Transverse colon (tissue), 4 donors: ENCODE measurements at places on chromosomes 6 and 20. TPM values are rescaled to one million over a fixed set of nuclear protein-coding genes. Genes with fewer than 3 reads are reported as not detected.

FAM83C gene
- total RNA-seq, result not detected

GRCh38 chr6:6390849-6391602 lies 70.6 kb upstream of the F13A1 start:
- H3K27me3 ChIP-seq, result no peaks in the 10 kb centered on the region
- no peak overlapping the region for H3K4me3 ChIP-seq
- no peaks in the 10 kb centered on the region for H3K36me3 ChIP-seq
- no peak overlapping the region for H3K27ac ChIP-seq
- no peaks in the 10 kb centered on the region for H3K4me1 ChIP-seq

MOXD1 gene
- total RNA-seq, result 16.3 TPM

- DNase-seq, result peak; percentile 41
- H3K27me3 ChIP-seq, result no peaks in the 10 kb centered on the region
- no peak overlapping the region for H3K4me3 ChIP-seq
- no peaks in the 10 kb centered on the region for H3K4me1 ChIP-seq
- H3K36me3 ChIP-seq, result no peaks in the 10 kb centered on the region
- peak overlapping the region; percentile 2 for H3K27ac ChIP-seq
Observed at GRCh38 chr6:16184129-16184528, 54.3 kb upstream of the GMPR start.

PI3 gene
- total RNA-seq, result 250 TPM

GRCh38 chr6:43945768-43946080 lies 175.7 kb downstream of the VEGFA start:
- no peak overlapping the region for H3K4me3 ChIP-seq
- H3K27ac ChIP-seq, result no peak overlapping the region
- H3K27me3 ChIP-seq, result no peaks in the 10 kb centered on the region
- DNase-seq, result no peak
- no peaks in the 10 kb centered on the region for H3K36me3 ChIP-seq

SIM1 gene
- not detected for total RNA-seq

DNA sequence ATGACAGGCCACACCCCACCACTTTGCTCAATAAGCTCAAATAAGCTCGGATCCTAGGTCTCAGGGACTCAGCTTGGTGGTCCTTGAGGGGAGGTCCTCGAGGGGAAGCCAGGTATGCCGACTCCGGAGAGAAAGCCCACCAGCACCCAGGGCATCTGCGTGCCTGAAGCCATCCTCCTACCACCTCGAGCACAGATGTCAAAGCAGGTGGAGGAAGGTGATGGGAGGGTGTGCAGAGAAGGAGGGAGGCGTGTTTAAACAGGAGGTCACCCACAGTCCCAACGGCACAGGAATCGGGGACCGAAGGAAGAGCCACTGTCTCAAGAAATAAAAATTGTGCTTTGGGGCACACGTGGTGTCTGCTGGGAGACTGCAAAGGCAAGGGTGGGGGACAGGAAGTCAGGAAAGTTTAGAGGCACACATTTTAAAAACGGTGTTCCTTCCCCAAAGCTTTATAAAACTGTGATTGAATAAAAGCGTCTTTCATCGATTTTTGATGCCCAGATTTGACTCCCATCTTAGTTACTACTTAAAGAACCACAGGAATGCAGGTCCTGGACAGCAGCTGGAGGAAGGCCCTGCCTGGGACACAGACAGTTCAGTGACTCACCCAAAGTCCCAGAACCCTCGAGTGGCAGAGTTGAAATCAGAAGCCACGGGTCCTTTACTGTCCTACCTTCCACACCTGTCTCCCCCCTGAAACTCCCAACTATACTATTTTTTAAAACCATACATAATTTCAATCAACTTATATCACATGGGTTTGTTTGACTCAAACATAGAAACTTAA lies 221.0 kb upstream of the PDE10A start:
- H3K27ac ChIP-seq, result no peak overlapping the region
- no peak for DNase-seq
- H3K4me1 ChIP-seq, result no peaks in the 10 kb centered on the region
- H3K4me3 ChIP-seq, result no peak overlapping the region

- H3K4me3 ChIP-seq, result no peak overlapping the region
- H3K27me3 ChIP-seq, result no peaks in the 10 kb centered on the region
- no peaks in the 10 kb centered on the region for H3K36me3 ChIP-seq
Observed at GRCh38 chr20:23869520-23869919, 10.0 kb downstream of the CST5 start.

GRCh38 chr6:2026133-2026532 lies 219.3 kb downstream of the GMDS start:
- no peaks in the 10 kb centered on the region for H3K27me3 ChIP-seq
- no peak overlapping the region for H3K27ac ChIP-seq
- H3K4me3 ChIP-seq, result no peak overlapping the region
- no peak for DNase-seq

PLEKHG1 gene
- 93.9 TPM for total RNA-seq

MACROD2 gene
- total RNA-seq, result 33.0 TPM

IRF4 gene
- 1.9 TPM for total RNA-seq

DNA sequence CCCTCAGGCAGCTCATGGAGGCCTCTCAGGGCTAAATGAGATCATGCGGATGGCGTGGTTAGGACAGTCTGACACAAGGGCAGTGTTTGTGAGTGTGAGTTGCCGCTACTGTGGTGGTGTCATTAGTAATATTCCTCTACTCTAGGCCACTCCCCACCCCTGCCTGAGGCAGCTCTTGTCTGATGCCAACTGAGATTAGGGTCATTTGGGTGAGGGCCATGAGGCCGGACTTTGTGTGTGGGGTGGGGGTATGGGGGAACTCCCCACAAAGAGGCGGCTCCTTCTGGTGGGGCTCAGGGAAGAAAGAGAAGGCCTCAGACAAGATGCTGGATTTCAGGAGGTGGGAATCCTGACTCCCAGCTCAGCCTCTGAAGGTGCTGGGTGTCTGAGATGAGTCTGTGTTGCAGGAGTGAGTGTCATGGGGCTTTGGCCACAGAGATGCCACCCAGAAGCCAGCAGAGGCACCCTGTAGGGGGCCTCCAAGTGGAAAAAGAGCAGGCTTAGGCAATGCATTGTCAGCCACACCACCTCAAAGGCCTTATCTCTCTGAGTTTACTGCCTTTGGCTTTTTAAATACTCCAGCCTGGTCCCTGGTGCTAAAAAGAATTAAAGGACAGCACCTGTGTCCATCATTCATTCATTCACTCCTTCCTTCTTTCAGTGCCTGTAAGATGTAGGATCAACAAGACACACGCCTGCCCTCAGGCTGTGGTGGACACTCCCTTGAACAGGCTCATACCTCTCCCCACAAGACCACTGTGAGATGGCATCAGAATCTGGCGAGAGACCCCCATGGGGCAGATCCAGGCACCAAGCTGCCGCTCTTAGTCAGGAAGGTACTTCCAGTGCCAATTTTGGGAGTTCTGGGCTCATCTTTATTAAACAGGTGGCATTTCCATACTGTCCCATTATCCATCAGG lies 175.2 kb downstream of the MRPL14 start:
- H3K4me1 ChIP-seq, result no peaks in the 10 kb centered on the region
- H3K36me3 ChIP-seq, result no peaks in the 10 kb centered on the region
- H3K27me3 ChIP-seq, result no peaks in the 10 kb centered on the region
- no peak overlapping the region for H3K4me3 ChIP-seq
- DNase-seq, result no peak
- H3K27ac ChIP-seq, result no peak overlapping the region

- H3K36me3 ChIP-seq, result no peaks in the 10 kb centered on the region
- no peak overlapping the region for H3K4me3 ChIP-seq
- no peaks in the 10 kb centered on the region for H3K27me3 ChIP-seq
- peak; percentile 88 for DNase-seq
- H3K4me1 ChIP-seq, result peaks cover 22% of the 10 kb centered on the region
Observed at GRCh38 chr6:4358414-4359107, 223.2 kb upstream of the ECI2 start.

CALHM6 gene
- 3.3 TPM for total RNA-seq

DNA sequence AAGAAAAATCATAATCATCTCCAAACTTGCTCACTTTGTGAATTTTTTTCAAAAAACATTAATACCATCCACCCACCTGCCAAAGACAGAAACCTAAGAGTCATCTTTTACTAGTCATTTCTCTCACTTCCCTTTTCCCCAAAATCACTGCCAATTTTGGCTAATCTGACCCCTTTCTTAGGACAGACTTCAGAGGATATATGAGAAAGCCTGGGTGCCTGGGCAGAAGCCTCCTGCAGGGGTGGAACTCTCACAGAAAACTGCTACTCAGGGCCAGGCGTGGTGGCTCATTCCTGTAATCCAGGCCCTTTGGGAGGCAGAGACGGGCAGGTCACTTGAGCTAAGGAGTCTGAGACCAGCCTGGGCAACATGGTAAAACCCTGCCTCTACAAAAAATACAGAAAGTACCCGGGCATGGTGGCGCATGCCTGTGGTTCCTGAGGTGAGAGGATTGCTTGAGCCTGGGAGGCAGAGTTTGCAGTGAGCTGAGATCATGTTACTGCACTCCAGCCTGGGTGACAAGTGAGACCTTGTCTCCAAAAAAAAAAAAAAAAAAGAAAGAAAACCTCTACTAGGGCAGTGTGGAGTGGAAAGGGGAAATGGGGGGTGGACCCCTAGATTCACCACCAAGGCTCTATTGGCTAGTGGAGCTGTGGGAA lies 3.8 kb downstream of the DEK start:
- H3K4me3 ChIP-seq, result no peak overlapping the region
- H3K27ac ChIP-seq, result peak overlapping the region; percentile 34
- no peaks in the 10 kb centered on the region for H3K27me3 ChIP-seq
- no peaks in the 10 kb centered on the region for H3K36me3 ChIP-seq
- DNase-seq, result no peak

BANF2 gene
- total RNA-seq, result not detected

GRCh38 chr20:44362466-44362940 lies 7.0 kb downstream of the HNF4A start:
- DNase-seq, result no peak
- H3K36me3 ChIP-seq, result no peaks in the 10 kb centered on the region
- H3K4me3 ChIP-seq, result no peak overlapping the region
- H3K27me3 ChIP-seq, result no peaks in the 10 kb centered on the region
- peaks cover 19% of the 10 kb centered on the region for H3K4me1 ChIP-seq

C6orf15 gene
- not detected for total RNA-seq

DNA sequence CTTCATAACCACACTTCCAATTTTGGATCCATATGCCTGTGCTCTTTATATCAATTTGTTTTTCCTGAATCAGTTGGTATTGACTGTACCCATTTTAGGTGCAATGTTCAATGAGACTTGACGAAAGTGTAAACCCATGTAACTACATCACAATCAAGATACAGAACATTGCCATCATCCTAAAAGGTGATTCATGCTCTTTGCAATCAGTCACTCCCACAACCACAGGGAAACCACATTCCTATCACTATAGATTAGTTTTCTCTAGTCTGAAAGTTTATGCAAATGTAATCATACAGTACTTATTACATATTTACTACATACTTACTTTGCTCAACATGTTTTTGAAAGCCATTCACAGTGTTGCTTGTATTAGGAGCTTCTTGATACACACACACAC lies 167.4 kb downstream of the ADGRG6 start:
- no peak overlapping the region for H3K27ac ChIP-seq
- no peaks in the 10 kb centered on the region for H3K36me3 ChIP-seq
- H3K4me1 ChIP-seq, result no peaks in the 10 kb centered on the region
- no peak for DNase-seq

FOXA2 gene
- total RNA-seq, result 10.5 TPM

HUS1B gene
- 3.7 TPM for total RNA-seq

GRCh38 chr6:80607811-80608391 lies 501.4 kb downstream of the BCKDHB start:
- DNase-seq, result no peak
- no peaks in the 10 kb centered on the region for H3K27me3 ChIP-seq
- H3K4me1 ChIP-seq, result no peaks in the 10 kb centered on the region

GRCh38 chr6:91031581-91031980 lies 444.7 kb upstream of the MAP3K7 start:
- no peaks in the 10 kb centered on the region for H3K4me1 ChIP-seq
- no peaks in the 10 kb centered on the region for H3K36me3 ChIP-seq
- no peaks in the 10 kb centered on the region for H3K27me3 ChIP-seq
- no peak overlapping the region for H3K27ac ChIP-seq
- DNase-seq, result no peak
- no peak overlapping the region for H3K4me3 ChIP-seq

DNA sequence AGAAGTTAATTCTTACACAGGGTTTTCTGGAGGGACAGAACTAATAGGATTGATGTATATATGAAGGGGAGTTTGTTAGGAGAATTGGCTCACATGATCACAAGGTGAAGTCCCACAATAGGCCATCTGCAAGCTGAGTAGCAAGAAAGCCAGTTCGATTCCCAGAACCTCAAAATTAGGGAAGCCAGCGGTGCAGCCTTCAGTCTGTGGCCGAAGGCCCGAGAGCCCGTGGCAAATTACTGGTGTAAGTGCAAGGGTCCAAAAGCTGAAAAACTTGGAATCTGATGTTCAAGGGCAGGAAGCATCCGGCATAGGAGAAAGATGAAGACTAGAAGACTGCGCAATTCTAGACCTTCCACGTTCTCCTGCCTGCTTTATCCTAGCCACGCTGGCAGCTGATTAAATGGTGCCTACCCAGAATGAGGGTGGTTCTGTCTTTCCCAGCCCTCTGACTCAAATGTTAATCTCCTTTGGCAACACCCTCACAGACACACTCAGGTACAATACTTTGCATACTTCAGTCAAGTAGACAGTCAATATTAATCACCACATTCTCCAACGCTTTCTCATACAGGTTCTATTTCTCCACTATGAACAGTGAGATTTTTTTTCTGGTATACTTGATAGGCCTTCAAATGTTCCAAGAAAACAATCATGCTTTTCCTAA lies 357.0 kb downstream of the LAMA2 start:
- H3K4me3 ChIP-seq, result no peak overlapping the region
- H3K27ac ChIP-seq, result no peak overlapping the region
- H3K4me1 ChIP-seq, result peaks cover 3% of the 10 kb centered on the region
- no peak for DNase-seq
- H3K27me3 ChIP-seq, result no peaks in the 10 kb centered on the region

DNA sequence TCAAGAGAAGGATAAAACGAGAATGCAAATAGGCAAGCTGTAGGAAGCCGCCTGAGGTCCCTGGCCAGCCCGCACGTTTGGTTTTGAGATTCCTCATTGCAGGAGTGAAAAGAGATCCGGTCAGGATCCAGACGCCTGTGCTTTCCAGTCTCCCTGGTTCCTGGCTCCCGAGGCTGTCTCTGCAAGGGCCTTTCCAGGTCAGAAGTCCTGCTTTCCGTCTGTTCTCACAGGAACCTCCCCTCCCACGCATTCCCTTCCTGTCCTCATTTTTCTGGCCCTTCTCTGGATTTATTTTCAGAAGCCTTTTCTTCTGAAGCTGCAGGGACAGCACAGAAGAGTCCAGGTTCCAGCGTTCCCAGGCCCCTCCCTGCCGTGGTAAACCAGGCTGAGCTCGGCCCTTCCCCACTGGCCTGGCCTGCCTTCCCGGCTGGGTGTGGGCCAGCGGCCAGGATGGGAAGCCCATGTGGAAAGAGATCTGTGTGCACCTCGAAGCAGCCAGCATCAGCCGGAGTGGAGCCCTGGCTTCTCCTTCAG lies 54.0 kb downstream of the TMEM242 start:
- DNase-seq, result peak; percentile 56
- no peak overlapping the region for H3K4me3 ChIP-seq
- H3K27me3 ChIP-seq, result no peaks in the 10 kb centered on the region

DZANK1 gene
- 3.8 TPM for total RNA-seq
